Activated CD8-positive, alpha-beta T cell treated with anti-CD3 and anti-CD28 coated beads, Interleukin-2, amount 10 ng/mL, durations not matched to agents 7 days and 5 days (primary cell): ENCODE measurements at places on chromosomes 5 and 9. TPM values are rescaled to one million over a fixed set of nuclear protein-coding genes. Genes with fewer than 3 reads are reported as not detected.

GRCh38 chr5:15080219-15080618, 208.6 kb upstream of the ANKH start:
- H3K36me3 ChIP-seq: no peaks in the 10 kb centered on the region
- H3K4me3 ChIP-seq: no peak overlapping the region
- DNase-seq: no peak
- H3K27me3 ChIP-seq: no peaks in the 10 kb centered on the region

DNA sequence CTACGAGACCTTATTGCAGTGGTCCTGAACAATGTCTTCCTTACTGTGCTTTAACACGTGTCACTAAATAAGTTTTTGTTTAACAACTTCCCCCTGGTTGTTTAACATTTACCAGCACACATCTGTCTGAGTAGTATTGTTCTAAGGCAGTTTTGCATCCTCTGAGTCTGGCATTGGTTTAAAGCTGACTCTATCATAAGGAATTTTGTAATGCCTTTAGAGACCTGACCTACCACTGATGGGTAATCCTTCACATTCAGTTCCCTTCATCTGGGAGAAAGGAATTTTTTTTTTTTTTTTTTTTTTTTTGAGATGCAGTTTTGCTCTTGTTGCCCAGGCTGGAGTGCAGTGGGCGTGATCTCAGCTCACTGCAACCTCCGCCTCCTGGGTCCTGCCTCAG, 20.0 kb upstream of the PCAT7 start:
- no peak overlapping the region for H3K4me3 ChIP-seq
- no peaks in the 10 kb centered on the region for H3K36me3 ChIP-seq
- H3K4me1 ChIP-seq: no peaks in the 10 kb centered on the region

DNA sequence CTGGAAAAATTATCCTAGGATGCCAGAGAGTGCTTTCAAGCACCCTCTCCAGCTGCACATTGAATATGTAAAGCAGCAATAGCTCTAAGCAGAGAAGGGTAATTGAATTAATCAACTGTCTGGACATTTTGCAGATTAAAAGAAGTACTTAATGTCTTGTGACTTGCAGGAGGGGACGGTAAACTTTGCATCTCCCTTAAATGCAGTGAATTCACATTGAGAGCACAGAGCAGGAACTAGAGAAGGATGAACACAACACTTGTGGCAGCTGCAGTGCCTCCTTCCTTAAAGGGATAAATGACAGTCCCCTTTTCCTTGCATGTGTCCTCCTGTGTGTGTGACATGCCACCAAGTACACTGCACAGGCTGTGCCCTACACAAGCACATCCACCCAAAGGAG, 7.4 kb upstream of the CDK5RAP2 start:
- H3K4me1 ChIP-seq: peaks cover 21% of the 10 kb centered on the region
- DNase-seq: no peak
- peaks cover 2% of the 10 kb centered on the region for H3K27me3 ChIP-seq
- no peaks in the 10 kb centered on the region for H3K36me3 ChIP-seq
- no peak overlapping the region for H3K27ac ChIP-seq

GRCh38 chr9:123070198-123070597, 36.7 kb downstream of the GPR21 start:
- H3K4me1 ChIP-seq: no peaks in the 10 kb centered on the region
- no peak overlapping the region for H3K4me3 ChIP-seq
- H3K36me3 ChIP-seq: peaks cover 15% of the 10 kb centered on the region
- H3K27me3 ChIP-seq: no peaks in the 10 kb centered on the region
- H3K27ac ChIP-seq: no peak overlapping the region
- DNase-seq: no peak

ANKDD1B gene
- 0.32 TPM for total RNA-seq

DNA sequence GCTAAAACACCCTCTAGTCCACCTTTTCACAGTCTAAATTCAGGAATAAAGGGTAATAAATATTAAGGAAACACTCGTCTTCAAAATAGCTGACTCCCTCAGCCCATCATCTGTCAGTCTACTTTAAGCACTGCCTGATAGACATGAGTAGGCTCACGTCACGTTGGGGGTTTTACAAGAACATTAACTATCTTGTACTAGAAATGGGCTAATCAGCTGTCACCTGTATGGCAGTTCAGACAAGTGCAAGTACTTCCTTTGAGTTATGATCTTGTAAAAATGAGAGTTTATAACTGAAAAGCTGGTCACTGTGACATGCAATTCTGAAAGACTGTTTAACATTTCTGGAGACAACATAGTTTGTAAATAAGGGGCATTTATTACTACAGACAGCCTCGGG, 936.7 kb upstream of the CTNND2 start:
- no peaks in the 10 kb centered on the region for H3K4me1 ChIP-seq
- DNase-seq: no peak
- H3K36me3 ChIP-seq: no peaks in the 10 kb centered on the region
- H3K27ac ChIP-seq: no peak overlapping the region
- H3K27me3 ChIP-seq: no peaks in the 10 kb centered on the region

PCBD2 gene
- total RNA-seq: 14.4 TPM

RFK gene
- 21.5 TPM for total RNA-seq

DNA sequence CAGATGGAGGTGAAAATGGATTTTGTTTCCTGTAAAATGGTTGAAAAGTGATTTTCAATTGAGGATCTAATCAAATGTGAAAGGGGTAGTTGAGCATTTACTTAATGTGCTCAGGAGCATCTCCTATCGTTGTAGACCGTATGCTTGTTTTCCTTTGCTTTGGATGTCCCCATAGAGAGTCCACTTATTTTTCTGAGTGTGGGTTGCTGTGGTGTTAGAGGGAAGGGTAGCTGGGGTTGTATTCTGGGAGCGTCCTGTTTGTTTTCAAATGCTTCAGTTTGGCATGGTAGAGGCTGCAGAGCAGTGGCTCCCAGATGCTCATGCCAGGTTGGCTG, 154.1 kb downstream of the MAT2B start:
- H3K27ac ChIP-seq: no peak overlapping the region
- DNase-seq: no peak
- H3K4me1 ChIP-seq: no peaks in the 10 kb centered on the region
- H3K36me3 ChIP-seq: no peaks in the 10 kb centered on the region
- no peak overlapping the region for H3K4me3 ChIP-seq

RNF208 gene
- total RNA-seq: 3.6 TPM

GRCh38 chr9:91817106-91817492, 132.9 kb downstream of the ROR2 start:
- H3K4me3 ChIP-seq: no peak overlapping the region
- H3K36me3 ChIP-seq: no peaks in the 10 kb centered on the region
- no peak for DNase-seq
- H3K4me1 ChIP-seq: no peaks in the 10 kb centered on the region

DNA sequence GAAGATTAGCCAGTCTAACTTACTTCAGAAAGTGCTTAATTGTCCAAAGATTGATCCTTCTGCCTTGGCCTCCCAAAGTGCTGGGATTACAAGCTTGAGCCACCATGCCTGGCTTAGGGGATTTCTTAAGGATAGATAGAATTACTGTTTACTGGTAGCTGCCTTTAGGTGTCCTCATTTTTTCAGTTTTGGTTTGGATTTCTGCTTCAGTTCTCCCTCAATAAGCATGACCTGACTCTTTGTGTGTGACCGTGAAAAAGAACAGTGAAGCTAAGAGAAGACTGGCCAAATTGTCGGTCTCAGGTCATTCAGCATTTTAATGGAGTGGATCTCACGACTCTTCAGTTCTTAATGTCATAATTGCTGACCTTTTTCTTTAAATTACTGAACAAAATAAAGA, 22.9 kb upstream of the CMYA5 start:
- H3K27me3 ChIP-seq: no peaks in the 10 kb centered on the region
- no peak overlapping the region for H3K4me3 ChIP-seq
- peaks cover 32% of the 10 kb centered on the region for H3K36me3 ChIP-seq
- H3K27ac ChIP-seq: no peak overlapping the region

HK3 gene
- total RNA-seq: not detected

- H3K27ac ChIP-seq: no peak overlapping the region
- no peaks in the 10 kb centered on the region for H3K36me3 ChIP-seq
- H3K4me1 ChIP-seq: peaks cover 4% of the 10 kb centered on the region
- DNase-seq: no peak
- no peaks in the 10 kb centered on the region for H3K27me3 ChIP-seq
Measured at GRCh38 chr9:108845507-108845906, 10.3 kb downstream of the ACTL7B start.

GRCh38 chr5:2989517-2989916, 238.0 kb upstream of the IRX2 start:
- no peak overlapping the region for H3K27ac ChIP-seq
- H3K27me3 ChIP-seq: no peaks in the 10 kb centered on the region
- H3K36me3 ChIP-seq: no peaks in the 10 kb centered on the region
- DNase-seq: no peak
- no peak overlapping the region for H3K4me3 ChIP-seq

DNA sequence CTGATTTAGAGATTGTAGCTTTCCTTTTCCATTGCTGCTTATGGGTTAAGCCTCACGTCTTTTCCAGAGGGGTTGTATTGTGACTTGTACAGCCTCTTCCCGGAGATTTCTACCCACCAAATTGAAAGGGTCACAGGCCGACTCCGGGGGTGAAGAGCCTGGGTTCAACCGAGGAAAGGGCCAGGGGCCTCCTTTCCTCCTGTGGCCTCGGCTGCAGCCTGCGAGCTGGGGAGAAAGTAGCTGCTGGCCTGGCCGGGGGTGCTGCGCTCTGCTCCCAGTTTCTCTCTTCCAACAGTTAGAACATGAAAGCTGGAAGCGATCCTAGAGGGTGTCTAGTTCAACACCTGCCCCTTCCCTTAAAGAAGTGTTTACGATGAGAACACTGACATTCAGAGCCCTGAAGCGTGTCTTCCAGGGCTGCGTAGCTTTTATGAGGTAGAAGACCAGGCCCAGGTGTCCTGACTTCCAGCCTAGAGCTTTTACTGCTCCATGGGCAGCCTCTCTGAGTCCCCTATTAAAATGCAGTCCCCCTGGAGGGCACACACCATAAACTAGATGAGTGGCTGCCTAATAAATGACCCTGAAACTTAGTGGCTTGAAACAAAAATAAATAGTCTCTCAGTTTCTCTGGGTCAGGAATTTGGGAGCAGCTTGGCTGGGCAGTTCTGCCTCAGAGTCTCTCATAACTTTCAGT, 56.9 kb downstream of the ACER2 start:
- H3K27me3 ChIP-seq: peaks cover 4% of the 10 kb centered on the region
- H3K36me3 ChIP-seq: no peaks in the 10 kb centered on the region
- no peak for DNase-seq

C5orf58 gene
- total RNA-seq: not detected

GRCh38 chr5:68225188-68225910, 9.8 kb downstream of the PIK3R1 start:
- H3K4me3 ChIP-seq: no peak overlapping the region
- no peak overlapping the region for H3K27ac ChIP-seq
- no peaks in the 10 kb centered on the region for H3K27me3 ChIP-seq
- H3K4me1 ChIP-seq: peaks cover 61% of the 10 kb centered on the region
- no peak for DNase-seq

- no peak for DNase-seq
- H3K4me1 ChIP-seq: peaks cover 11% of the 10 kb centered on the region
- H3K4me3 ChIP-seq: peak overlapping the region; percentile 47
Measured at GRCh38 chr9:19441730-19442129, 32.9 kb downstream of the ACER2 start.

DNA sequence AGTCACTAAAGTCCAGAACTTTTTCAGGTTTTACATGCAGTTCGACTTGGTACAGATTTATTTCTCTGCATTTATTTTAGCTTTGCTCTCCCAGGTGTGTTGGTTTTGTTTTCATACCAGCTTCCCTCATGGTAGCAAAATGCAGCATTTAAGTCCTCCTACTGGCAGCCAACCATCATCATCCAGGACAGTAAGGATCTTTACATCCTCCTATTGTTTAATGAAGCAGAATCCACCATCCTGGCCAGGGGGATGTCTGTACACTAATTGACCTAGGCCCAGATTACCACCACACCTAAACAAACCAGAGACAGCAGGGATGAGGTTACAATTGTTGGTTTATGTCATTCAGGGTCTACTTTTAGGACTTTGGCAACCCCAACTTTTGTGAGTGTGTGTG, 22.3 kb downstream of the CAMK4 start:
- DNase-seq: no peak
- H3K4me1 ChIP-seq: peaks cover 72% of the 10 kb centered on the region
- peak overlapping the region; percentile 40 for H3K27ac ChIP-seq
- no peaks in the 10 kb centered on the region for H3K27me3 ChIP-seq
- no peak overlapping the region for H3K4me3 ChIP-seq

TUSC1 gene
- total RNA-seq: 0.21 TPM

PTGS1 gene
- 0.37 TPM for total RNA-seq

NEK6 gene
- total RNA-seq: 19.9 TPM
